ENCODE measurements at places on chromosomes 5 and 9.

- no peak for DNase-seq
Observed at GRCh38 chr5:22699319-22699718, 153.8 kb downstream of the CDH12 start.

DNA sequence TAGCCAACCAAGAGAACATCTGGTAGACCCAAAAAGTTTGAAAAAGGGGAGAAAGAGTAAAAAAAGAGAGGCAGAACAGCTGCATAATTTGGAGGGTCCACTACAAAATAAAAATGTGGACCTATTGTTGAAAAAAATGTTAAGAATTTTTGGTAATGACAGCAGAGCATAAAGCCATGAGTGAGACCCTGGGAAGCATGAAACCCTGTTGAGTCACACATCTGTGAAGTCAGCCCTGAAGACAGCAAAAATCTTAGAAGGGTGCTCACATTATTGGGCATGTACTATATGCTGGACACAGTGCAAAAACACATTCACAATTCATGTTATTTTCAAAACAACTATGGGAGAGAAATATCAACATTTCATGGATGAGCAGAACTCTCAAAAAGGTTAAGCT lies 56.4 kb upstream of the LIFR start:
- DNase-seq, result no peak

DNA sequence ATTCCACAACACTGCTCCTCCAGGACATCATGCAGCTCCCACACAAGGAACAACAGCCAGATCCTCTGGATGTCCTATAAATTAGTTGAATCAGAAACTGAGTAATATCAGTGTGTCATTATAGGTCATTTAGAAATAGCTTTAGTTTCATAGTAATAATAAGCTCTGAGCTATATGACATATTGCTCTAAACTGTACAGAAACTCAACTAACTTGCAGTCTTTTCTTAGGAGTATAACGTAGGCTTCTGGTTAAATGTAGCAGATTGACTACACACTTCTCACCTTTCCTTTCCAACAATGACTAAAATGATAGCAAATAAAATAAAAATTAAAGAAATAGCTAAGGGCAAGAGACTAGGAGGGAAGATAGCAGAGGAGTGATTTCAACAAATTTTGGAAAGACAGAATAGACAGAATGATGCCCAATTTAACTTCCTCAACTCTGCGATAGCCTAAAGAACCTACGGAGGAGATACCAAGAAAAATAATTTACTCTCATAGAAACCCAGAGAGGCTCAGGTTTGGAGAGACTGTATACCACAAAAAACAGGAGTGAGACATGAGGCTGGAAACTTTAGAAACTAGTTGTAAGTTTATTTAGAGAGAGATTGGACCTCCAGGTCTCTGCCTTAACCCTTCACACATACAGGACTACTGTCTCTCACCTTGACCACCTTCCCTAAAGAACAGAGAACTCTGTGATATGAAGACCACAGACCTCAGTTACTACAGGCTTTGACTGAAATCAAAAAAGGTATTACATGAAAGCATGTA lies 193.7 kb downstream of the TSSK1B start:
- no peak for DNase-seq

DNA sequence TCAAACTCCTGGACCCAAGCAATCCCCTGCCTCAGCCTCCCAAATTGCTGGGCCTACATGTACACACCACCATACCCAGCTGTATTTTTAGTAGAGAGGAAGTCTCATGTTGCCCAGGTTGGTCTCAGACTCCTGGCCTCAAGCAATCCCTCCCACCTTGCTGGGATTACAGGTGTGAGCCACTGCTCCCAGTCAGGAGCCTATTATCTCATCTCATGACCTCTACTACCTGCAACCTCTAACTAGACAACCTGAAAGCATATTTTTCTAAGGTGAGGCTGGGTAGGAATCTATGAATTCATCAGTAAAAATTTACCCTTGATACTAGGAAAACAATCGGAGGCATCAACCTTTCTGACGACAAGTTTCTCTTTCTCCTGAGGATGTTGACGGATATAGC lies 10.0 kb downstream of the FAM13B start:
- no peak for DNase-seq

GRCh38 chr5:26948921-26949320 lies 89.5 kb downstream of the CDH9 start:
- no peak for DNase-seq

DNA sequence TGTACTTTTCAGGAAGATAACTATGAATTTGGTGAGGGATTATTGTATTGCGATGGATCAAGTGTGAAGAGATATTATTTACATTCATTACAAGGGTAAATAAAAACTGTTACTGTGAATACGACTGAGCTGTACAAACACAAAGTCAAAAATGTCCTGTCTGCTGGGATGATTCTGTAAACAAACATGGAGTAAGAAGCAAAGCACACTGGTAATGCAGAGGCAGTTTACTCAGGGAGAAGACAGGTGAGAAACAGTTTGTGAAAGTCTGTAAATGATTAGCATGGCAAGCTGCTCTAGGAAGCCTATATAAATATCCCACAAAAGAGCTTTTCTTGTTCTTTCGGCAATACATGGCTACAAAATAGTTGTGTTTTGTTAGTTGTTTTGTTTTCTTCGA lies 115.4 kb upstream of the GNA14 start:
- no peak for DNase-seq

- DNase-seq, result no peak
Observed at GRCh38 chr5:135545099-135545498, 9.3 kb upstream of the NEUROG1 start.

GRCh38 chr5:178940569-178941360 lies at the start of gene ZNF454:
ZNF454 (plus strand) TSS chr5:178941198; CDS start chr5:178942792, 1,594 bp downstream.
- DNase-seq, result no peak

- DNase-seq, result no peak
Observed at GRCh38 chr5:37787742-37788141, 52.1 kb downstream of the GDNF start.

- DNase-seq, result no peak
Observed at GRCh38 chr5:142839711-142840346, 69.7 kb downstream of the ARHGAP26 start.

DNA sequence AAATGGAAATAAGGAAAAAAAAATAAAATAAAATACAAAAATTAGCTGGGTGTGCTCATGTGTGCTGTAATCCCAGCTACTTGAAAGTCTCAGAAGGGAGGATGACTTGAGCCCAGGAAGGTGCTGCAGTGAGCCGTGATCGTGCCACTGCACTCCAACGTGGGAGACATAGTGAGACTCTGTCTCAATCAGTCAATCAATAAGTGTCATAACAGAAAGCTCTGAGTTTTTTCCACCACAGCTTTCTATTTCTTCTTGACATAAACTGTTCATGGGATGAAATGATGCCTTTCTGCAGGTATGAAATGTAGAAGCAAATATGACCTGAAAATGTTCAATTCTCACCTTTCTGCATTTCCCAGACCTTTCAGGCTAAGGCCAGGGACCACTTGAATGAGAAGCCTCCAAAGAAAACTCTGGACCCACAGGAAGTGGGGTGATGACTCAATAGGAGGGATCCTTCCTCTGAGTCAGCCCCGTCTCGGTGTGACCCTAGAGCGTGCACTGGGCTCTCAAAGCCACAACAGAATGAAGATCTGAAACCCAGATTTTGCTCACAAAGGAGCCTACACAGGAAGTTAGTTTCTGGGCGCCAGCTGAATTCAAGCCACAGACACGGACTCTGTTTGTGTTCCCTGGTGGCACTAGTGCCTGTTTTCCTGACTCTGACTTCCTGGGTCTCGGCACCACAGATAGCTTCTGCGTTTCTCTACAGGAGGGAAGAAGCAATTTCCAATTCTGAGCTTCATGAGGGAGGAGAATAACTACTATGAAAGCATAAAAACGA lies 62.0 kb downstream of the ANKH start:
- peak; percentile 61 for DNase-seq

DNA sequence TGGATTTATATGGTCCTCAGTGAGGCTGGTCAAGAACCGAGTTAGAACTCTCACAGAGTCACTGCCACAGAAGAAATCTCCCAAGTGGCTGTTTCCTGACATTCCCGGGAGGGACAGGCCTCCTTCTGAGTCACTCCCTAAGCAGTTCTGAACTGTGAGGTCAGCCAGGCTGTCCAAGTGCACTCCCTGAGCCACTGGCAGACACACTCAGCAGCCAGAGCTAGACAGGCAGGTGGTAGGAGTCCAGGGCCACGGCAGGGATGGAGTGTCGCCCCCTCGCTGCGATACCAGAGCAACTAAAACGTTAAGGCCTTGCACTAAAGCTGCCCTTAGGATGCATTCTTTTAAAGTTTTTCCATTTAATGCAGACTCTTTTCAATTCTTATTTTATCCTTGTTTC lies 3.4 kb downstream of the IL4 start:
- no peak for DNase-seq

- DNase-seq, result no peak
Observed at GRCh38 chr5:178291161-178291561, 58.6 kb upstream of the PHYKPL start.

- no peak for DNase-seq
Observed at GRCh38 chr5:142658278-142658677, 27.6 kb downstream of the FGF1 start.

DNA sequence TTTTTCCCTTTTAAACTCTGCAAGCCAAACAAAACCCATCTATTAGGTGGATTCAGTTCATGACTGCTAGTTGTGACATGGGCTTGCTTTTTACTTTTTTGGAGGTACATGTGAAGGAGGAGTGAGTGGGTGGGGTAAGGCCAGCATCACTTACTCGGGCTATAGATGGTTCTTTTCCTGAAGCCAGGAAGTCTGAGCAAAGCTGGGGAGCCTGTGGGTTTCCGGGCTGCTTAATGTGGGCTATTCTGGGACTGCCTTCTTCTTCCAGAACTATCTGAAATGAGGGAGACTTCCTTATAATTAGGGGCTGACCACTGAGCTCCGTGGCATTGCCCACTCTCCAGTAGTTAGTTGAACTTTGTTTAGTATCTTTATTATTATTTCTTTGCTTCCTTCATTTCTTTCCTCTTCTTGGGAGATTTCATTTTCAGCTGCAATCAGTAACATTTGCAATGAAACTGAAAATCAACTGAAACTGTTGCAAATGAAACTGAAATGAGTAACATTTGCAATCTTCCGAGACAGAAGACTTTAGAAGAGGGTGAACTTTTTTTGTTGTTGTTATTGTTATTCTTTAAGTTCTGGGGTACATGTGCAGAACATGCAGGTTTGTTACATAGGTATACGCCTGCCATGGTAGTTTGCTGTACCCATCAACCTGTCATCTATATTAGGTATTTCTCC lies 204.9 kb downstream of the LRRC70 start:
- no peak for DNase-seq

DNA sequence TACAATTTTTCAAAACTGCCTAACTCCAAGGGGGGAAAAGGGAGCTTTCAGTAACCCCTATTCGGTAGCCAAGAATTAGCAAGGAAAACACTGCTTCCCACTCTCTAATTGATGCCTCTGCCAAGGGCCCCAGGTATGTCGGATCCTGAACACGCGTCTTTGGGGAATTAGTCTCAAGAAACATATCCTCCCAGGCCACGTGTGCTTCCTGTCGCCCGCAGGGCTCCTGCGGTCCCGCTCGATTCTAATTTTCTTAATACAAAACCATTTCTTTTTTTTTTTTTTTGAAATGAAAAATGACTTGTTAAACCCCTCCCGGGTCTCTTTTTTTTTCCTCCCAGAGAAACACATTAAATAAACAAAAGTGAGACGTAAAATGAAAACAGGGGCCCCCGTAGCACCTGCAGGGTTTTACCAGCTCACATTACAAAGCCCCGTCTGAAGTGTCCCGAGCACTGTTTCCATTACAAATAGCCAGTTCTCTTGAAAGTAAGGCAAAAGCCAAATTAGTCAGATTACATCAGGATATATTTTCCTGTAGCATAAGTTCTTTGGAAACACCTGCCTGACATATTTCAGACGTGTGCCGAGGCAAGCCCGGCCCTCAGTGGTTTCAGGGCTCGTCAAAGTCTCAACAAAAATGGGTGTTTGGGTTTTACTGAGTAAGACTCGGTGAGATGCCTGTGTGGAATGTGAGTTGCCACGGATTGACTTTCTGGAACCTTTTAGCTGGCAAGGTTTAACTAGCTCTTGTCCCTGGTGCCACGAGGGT lies 21.5 kb downstream of the SMIM23 start:
- no peak for DNase-seq

GRCh38 chr5:50697739-50698138 lies 31.3 kb downstream of the PARP8 start:
- DNase-seq, result no peak

GRCh38 chr5:179755022-179755421 lies 22.4 kb downstream of the MAML1 start:
- no peak for DNase-seq

GRCh38 chr9:78539188-78539587 lies 242.3 kb downstream of the PSAT1 start:
- no peak for DNase-seq

DNA sequence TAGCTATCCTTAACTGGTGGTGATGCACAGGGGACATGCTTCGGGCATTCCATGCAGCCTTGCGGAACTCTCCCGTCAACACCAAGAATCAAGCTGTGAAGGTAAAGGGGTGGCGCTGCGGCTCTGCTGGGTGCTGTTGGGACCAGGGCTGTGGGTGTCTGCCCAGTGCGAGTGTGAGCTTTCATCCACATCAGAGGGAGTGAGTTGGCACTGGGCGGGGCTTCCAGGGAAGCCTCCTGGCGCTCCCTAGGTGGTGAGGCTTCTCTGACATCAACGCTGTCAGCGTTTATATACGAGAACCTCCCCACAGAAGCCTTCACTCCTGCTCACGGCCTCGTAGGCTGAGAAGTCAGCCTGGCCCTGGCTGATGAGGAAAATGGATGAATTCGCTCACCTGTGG lies 11.7 kb downstream of the ARPC5L start:
- peak; percentile 43 for DNase-seq

GRCh38 chr5:172898218-172898842 lies 60.9 kb upstream of the RPL26L1 start:
- DNase-seq, result no peak

GRCh38 chr5:139251281-139251687 lies 42.3 kb upstream of the MATR3 start:
- no peak for DNase-seq

GRCh38 chr9:124444166-124444565 lies 6.1 kb upstream of the ADGRD2 start:
- no peak for DNase-seq

DNA sequence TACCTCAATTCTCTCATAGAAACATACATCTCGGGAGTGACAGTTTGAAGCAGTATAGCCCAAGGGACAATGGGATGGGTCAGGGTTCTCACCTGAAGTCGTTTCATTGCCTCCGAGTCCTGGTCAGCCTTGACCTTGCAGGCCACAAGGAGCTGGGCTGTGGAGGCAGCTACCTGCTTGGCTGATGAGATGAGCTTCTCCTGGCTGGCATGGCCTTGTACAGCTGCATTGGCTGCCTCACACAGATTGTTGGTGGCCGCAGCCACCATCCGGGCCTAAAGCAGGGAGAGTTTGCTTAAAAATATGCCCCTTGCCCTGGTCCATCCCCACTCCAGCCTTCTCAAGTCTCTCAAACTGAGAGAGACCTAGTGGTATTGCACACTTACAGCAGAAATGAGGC lies 8.5 kb upstream of the TPM2 start:
- no peak for DNase-seq

DNA sequence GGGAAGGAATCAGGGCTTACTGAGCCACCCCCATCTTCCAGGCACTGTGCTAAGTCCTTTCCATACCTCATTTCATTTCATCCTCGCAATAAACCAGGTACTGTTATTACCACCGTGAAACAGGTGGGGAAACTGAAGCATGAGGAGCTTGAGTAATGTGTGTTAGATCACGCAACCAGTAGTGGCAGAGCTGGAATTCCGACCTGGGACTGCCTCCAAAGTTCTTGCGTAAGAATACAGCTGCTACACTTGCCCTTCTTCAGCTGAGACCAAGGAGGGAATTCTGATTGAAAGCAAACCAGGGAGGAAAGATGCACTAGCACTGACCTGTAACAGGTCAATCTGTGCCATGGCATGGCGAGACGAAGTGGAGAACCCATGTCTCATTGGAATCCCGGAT lies 113.4 kb upstream of the MSX2 start:
- DNase-seq, result no peak

All from stimulated activated CD8-positive, alpha-beta memory T cell treated with anti-CD3 and anti-CD28 coated beads, Interleukin-7, amount 100 ng/mL, for 4 hours (primary cell).